Colonic mucosa (tissue), 4 donors: ENCODE measurements at places on chromosomes 6 and 20. TPM values are rescaled to one million over a fixed set of nuclear protein-coding genes. Genes with fewer than 3 reads are reported as not detected.
A peak's percentile ranks its signal among the peaks of the same experiment; 100 is the strongest.

- no peak for DNase-seq
Measured at GRCh38 chr6:87100216-87100615, 5.3 kb upstream of the CGA start.

Gene OOEP
- total RNA-seq, result not detected

Gene TTLL9
- not detected for total RNA-seq

Gene HDGFL1
- total RNA-seq, result not detected

Gene CYP24A1
- total RNA-seq, result 0.07 TPM

Gene GLO1
- 70.8 TPM for total RNA-seq

GRCh38 chr6:11645016-11645415 is 107.5 kb downstream of the TMEM170B start:
- DNase-seq, result no peak

Gene HSPA1L
- total RNA-seq, result 0.98 TPM

Gene BPI
- not detected for total RNA-seq

DNA sequence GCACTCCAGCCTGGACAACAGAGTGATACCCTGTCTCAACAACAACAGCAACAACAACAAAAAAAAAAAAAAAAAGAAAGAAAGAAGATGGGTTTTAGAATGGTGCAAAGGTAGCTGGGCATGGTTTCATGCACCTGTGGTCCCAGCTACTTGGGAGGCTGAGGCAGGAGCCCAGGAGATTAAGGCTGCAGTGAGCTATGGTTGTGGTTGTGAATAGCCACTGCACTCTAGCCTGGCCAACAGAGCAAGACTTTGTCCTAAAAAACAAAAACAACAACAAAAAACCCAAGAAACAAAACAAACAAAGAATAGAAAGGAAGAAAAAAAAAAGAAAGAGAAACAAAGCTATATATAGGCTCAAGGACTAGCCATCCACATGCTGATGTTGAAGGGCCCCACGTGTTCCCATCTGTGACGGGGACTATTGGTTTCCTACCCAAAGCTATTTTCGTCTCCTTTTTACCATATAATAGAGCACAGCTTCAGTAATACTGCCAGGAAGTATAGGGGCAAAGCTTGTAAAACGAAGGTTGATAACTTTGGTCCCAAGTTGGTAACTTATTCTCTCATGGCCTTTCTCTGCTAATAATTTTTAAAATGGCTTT is 7.9 kb upstream of the EEF1E1 start:
- no peak for DNase-seq

- peak; percentile 25 for DNase-seq
Measured at GRCh38 chr6:143842461-143842901, 657 bp upstream of the LTV1 start.

DNA sequence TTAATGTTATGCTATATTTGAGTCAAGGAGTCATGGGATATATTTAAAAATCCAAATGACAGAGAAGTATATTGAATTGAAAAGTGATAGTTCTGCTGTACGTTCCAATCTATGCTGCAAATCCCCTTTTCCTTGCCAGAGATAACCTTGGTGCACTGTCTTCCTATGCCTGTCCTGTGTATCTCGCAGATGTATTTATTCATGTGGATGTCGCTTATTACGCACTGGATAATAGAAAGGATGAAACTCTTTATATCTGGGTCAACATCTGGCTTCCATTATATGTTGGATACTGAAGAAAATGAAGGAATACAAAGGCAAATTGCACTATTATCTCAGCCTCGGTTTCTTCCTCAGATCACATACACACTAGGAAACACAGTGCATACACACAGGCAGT is 331.3 kb downstream of the BCKDHB start:
- no peak for DNase-seq

GRCh38 chr6:124963416-124963785 is 1.2 kb downstream of the RNF217 start:
- DNase-seq, result no peak

- DNase-seq, result peak; percentile 59
Measured at GRCh38 chr6:136549300-136550044, 750 bp downstream of the MAP7 start.

DNA sequence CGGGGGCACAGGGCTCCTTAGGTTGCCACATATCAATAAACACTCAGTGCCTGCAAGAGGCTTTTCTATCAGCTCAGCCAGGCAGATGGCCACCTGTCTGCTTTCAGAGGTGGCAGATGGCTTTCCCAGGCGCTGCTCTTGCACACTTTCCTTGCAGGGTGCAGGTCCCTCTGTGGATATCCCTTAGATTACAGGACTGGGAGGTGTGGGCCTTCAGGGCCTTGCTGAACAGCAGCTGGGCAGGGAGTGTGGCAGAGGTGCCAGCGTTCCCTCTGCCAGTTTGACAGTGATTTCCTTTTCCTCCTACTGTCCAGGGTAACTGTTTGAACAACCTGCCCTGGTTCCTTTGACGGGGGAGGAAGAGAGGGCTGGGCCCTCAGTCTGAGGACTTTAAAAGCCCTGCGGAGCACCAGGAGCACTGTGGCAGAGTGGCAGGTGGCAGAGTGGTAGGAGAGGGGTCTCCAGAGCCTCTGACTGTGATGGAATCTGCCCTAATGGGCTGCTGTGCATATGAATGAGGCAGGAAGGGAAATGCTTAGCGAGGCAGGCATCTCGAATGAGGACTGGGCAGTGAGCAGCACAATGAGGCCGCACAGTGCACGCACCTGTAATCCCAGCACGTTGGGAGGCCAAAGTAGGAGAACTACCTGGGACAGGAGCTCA is 34.2 kb downstream of the ABHD12 start:
- DNase-seq, result no peak

DNA sequence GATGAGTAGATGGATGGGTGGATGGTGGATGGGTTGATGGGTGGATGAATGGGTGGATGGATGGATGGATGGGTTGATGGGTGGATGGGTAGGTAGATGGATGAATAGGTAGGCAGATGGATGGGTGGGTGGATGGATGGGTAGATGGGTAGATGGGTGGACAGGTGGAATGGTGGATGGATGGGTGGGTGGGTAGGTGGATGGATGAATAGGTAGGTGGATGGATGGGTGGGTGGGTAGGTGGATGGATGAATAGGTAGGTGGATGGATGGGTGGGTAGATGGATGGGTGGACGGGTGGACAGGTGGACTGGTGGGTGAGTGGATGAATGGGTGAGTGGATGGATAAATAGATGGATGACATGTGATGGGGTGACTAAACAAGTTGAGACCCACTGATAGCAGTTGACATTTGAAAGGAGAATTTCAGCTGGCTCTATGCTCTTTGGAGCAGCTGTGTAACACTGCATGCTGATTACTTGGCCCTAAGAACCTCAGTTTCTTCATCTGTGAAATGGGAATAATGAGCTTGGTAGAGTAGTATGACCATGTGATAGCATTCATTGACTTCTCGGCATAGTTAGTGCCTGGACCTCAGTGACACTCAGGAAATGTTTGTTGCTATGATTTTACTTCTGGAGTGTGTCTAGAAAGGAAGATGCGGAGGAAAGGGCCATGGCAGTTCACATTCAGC is 184.3 kb downstream of the NFATC2 start:
- no peak for DNase-seq

DNA sequence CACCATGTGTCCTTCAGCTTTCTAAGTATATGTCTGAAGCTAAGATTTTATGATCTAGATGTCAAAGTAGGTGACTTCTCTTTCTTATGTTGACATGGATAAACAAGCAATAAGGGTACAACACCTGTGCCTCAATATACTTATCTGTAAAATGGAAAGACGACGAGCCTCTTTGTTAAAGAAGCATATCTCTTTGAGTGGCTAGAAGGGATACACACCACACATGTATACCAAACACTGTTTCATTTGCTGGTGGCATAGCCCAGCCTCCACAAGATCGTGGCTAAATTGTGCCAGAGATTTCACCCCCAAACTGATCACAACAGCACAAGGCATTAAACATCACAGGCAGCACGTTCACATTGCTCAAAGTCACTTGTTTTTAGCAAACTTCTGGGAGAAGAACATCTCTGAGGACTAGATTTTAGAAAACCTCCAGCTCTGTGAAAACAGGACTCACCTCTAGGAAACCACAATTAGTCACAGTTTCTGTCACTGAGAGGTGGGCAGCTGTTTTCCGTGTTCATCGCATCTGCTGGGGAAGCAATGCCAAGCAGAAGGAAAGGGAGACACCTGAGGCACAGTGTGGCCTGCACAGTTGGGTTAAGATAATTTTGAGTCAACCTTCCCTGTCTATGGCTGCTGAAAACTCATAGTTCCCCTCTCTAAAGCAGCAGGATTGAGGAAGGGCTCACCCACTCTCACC is 263.0 kb upstream of the PLCB4 start:
- no peak for DNase-seq

- no peak for DNase-seq
Measured at GRCh38 chr6:90118581-90118980, 178.1 kb downstream of the BACH2 start.

DNA sequence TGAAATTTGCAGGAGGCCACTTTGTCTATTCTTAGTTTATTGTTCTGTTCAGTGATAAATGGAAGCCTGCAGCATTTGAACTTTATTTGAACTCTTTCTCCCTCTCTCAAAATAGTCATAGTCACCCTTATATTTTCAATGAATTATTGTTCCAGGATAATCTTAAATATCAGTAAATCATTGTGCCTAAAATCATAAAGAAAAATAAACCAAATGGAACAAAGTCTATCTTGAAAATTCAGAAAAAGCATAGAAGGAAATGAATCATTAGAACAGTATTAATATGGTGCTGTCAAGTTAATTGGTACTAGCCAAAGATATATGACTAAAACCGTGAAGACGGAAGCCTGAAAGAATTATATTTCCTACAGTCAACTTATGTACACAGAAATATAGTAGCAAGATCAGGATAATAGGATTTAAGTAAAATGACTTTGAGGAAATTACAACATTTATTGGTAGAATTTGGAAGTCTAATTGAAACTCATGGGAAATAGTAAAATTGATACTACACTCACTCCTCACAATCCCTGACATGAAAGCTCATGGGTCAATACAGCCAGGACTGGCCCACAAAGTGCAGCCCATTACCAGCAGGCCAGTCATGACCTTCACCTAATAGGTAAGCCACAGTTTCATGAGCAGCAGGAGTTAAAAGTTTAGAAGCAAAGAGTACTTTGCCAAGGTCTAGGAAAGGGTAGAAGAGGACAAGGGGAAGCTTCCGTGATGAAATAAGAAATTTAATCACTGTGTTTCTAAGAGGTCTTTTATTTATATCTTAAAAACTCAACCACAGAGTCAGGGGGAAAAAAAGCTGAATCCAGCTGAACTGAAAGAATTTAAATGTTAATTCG is 119.9 kb upstream of the ENPP5 start:
- no peak for DNase-seq

- no peak for DNase-seq
Measured at GRCh38 chr20:61299104-61299503, 47.0 kb downstream of the CDH4 start.

DNA sequence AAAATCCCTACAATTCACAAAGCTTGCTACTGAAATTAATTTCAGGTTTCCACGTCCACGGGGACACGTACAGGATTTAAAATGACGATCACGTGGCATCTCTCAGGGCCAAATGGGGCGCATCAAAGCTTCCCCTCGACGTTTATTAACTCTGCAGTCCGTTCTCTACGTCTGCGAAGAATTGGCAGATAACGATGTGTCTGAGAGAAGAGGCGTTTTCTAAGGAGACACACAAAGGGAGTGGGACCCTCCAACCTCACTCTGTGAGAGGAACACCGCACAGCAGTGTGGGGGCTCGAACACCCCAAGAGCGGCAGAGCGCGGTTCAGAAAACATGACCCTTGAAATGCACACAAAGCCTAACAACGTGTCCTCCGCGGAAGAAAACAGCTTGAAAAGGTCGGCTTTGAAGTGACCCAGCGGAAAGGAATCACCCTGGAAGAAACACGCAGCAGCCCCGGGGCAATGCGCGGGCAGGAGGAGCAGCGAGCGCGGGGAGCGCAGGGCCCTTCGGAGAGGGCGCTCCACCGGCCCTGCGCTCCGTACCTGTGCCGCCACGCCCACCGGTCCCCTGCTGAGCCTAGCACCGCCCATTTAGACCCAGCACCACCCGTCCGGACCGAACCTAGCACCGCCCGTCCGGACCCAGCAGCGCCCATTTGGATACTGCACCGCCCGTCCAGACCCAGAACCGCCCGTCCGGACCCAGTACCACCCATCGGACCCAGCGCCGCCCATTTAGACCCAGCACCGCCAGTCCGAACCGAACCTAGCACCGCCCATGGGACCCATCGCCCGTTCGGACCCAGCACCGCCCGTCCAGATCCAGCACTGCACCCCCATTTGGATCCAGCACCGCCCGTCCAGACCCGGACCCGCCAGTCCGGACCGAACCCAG is 1.1 kb upstream of the AFDN start:
- peak; percentile 82 for DNase-seq

DNA sequence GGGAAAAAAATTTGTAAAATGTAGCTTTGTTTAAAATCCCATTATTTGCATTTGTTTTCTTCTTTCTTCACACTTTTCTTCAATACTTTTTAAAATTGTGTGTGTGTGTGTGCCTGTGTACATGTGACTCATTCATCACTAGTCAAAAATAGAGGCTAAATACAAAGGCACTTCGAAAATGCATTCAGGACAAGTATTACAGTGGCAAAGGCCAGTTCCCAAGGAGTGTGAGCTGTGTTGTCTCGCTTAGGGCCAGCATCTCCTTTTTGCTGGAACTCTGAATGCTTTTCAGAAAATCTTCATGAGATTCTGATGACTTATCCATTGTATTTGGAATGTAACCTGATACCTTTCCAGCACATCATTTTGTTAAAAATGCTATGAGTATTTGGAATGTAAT is 288.5 kb upstream of the CNR1 start:
- no peak for DNase-seq

- no peak for DNase-seq
Measured at GRCh38 chr6:16974387-16974673, 127.5 kb upstream of the STMND1 start.

DNA sequence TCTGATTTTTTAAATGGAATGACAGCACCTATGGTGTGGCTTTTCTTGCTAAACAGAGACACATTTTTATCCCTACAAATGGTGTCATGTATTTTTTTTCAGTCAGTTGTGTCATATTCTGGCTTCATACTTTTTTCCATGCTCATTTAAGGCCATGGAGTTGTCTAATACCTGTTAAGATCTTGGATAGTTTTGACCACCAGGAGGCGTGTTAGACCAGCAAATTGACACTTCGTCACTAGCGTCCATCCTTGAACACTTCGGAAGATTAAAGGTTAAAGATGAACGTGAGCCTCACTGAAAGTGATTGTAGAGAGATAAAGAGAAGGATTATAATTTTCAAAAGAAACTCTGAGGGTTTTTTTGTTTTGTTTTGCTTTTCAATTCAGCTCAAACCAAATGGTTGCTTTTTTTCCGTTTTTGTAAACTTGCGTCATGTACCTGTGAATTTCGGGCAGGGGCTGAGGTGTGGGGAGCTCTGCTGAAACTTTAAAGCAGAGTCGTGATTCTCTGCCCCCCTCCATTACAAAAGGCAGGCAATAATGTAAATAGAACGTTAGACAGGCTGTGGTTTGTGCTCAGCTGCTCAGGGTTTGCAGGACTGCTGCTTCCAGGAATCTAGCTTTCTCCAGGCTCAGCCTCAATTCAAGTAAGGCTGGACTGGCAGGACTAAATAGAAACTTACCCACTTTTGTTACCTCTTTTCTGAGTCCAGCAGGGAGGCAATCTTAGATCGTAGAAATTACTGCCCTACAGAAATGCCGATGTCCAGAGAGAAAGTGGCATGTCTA is 245.1 kb downstream of the FOXA2 start:
- peak; percentile 78 for DNase-seq
